ENCODE measurements at places on chromosomes 3 and 15.

GRCh38 chr3:31361371-31362273 lies 171.1 kb upstream of the STT3B start:
- DNase-seq, result no peak

GRCh38 chr3:34464646-34465045 lies 666.2 kb downstream of the PDCD6IP start:
- DNase-seq, result no peak

- DNase-seq, result no peak
Observed at GRCh38 chr15:44094781-44095180, 100.3 kb downstream of the FRMD5 start.

DNA sequence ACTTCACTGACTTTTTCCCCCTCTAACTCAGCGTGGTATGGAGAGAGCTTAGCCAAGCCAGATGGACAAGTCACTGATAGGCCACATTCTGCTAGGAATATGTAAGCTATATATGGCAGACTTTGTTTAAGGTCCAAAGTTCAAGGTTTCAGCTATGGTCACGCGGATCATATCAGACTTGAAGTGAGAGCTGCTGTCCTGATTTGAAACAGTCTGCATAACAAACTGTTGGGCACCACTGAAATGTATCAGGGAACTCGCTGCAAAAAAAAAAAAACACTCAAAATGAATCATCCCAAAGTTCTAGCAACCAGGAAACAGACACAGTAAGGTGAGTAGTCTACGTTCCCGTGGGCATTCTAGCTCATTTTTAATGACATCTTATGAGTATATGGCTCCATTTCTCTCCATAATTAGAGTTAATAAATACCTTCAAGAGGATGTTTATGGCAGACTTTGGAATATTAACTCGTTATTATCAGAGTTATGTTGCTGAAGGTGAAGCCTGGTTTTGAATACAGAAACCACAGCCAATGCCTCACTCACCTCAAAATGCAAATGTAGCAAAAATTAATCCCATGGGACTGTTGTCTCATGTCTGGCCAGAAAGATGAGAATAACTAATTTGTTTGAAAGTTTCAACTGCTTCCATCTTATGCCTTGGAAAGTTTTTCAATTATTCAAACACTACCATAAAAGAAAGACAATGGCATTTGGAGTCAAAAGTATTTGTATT lies 12.3 kb downstream of the DPH3 start:
- DNase-seq, result no peak

DNA sequence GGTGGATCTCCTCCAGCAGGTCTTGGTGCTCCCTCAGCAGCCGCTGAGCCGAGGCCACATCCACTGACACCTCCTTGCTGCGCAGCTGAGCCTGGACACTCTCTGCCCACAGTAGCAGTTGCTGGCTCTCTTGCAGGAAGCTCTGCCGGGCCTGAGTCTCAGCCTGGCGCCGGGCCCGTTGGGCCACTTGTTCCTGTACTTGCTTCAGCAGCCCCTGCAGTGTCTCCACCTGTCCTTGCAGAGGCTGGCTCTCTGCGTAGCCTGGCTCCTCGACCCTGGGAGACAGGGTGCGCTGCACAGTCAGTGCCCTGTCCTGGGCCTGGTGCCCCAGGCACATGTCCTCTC lies 15.5 kb downstream of the SPTBN5 start:
- DNase-seq, result no peak

DNA sequence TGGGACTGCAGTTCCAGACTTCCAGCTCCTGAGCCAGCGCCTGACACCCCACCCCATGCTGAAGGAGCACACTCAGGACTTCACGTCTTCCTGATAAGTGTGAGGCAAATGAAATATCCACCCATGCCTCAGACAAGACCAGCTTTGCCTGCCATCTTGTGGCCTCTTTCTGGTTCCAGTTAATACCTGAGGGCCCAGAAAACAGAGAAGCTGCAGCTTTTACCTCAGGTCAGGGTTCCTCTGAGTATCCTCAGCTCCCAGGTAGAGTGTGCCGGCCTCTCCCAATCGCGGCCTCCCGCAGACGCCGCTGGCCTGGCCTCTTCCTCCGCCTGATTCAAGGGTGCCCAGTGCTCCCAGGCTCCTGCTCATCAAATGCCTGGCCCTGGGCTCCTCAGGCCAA lies 5.1 kb upstream of the KLHL6 start:
- DNase-seq, result peak; percentile 37

DNA sequence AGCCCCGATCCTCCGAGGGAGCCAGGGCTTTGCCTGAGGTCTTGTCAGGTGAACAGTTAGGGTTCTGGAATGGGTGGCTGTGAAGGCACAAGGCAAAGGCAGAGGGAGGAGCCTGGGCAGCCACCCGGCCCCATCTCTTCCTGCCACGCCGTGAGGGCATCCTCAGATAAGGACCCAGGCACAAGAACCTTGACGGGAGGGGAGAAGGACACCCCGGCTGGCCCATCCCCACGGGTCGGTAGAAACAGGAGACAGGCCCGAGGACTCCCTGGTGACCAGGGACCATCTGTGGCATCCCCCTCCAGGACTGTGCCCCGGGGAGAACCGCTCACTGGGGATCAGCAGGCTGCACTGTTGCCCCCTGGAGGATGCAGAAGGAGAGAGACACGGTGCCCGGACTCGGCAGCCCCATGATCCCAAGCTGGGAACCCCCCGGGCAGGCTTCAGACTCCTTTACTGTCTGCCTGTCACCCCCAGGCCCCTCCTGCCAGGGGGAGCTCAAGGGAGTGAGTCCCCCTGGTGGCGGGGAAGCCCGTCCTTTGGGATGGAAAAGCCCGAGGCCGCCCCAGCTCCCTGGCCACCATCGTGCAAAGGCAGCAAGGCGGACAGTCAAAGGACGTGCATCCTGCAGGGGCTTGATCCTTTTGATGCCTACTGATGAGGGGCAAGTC lies 12.3 kb upstream of the PCSK6 start:
- DNase-seq, result peak; percentile 63

- no peak for DNase-seq
Observed at GRCh38 chr3:152452318-152452717, 183.6 kb downstream of the MBNL1 start.

DNA sequence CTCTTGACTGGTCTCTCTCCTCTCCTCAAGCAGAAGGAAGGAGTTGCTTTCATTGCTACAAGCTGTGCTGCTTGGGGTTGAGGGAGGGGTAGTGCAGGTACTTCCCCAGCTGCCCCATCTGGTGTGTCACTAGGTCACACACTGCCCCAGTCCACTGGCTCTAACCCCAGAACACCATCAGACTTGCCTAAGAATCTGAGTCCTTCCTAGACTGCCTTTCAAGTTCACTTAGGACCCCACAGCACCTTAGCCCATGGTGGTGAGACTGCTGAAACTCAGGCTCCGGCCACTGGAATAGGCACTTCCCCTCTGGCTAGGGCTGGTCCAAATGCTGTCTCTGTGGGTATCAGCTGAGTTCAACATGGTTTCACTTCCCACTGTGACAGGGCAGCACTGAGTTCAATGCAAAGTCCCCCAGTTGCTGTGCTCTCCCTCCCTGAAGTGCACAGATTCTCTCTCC lies 279.7 kb upstream of the GOLGA6L4 start:
- peak; percentile 10 for DNase-seq

DNA sequence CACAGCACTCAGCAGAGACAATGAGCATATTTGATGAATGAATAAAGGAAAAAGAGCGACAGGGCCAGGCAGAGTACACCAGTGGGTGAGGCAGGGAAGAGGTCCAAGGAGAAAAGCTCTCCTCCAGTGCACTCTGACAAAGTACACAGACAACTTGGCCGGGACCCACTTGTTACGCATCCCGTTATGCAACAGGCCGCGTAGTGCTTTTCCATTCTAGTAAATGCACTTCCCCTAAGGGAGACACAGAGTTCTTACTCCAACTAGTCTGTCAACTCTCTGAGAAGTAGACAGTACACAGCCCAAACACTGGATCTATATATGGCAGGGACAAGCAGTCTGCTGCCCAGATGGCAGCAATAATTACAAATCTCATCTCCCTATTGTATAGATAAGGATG lies 18.5 kb downstream of the LARP6 start:
- no peak for DNase-seq

GRCh38 chr3:6262010-6262409 lies 598.9 kb upstream of the GRM7 start:
- no peak for DNase-seq

- DNase-seq, result no peak
Observed at GRCh38 chr15:73426323-73426994, 16.5 kb upstream of the REC114 start.

DNA sequence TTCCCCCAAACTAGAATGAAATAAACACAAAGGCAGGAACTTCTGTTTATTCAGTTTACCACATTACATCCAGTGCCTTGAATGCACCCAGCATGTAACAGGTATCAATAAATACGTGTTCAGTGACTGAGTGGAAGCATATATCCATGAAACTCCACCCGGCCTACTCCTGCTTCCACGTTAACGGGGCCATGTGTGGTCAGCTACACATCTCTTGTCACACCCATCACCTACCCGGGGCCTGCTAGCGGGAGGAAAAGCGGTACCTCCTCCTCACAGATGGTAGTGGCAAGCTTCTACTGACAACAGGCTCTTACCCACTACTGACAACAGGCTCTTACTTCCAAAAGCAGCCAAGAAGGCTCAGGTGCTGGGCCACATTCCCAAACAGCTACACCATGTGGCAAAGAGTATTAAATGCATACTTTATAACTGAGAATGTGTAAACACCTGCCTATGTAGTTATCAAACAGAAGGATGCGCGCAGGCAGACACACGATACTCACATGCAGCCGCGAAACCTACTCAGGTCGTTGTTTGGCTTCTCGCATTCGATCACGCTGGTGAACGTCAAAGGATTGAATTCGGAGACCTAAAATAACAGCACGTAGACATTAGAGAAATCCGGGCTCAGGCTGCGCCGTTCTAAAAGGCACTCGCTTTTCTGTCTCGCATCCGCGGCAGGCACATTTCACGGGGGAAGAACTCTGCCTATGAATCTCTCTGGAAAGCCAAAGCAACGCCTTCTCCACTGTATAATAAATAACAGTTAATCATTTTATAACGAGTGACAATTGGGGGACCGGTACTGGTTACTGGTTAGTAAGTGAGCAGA lies 127.4 kb downstream of the ATP10A start:
- no peak for DNase-seq

GRCh38 chr15:65634356-65634755 lies 12.6 kb downstream of the SLC24A1 start:
- DNase-seq, result no peak

DNA sequence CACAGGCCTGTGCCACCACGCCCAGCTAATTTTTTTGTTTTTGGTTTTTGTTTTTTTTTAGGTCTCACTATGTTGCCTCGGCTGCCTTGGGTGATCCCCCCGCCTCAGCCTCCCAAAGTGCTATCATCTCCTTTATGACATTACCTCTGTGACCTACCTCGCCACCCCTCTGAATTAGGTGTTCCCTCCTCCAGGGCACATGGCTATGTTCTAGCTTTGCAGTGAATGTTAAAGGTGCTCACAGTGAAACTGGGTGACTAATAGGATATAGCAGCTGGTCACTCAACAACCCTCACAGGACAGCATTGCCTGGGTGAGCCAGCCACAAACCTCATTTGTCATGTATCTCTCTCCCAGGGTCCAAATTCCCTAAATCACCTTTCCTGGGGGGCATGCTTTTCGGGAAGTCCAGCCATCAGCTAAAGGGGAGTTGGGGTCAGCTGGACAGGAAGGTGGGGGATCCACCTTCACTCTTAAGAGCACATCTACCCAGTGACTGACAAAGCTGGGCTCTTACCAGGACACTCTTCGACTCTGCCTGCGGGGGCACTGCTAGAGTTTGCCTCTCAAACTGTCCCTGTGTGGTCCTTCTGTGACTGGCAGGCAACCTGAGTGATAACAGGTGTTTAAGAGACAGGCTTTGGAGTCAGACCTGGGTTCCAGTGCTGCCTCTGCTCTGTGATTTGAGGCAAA lies 1.6 kb upstream of the TTLL3 start:
- DNase-seq, result peak; percentile 18
